Right cardiac atrium (tissue), 5 donors: ENCODE measurements at places on chromosomes 5 and 9.

DNA sequence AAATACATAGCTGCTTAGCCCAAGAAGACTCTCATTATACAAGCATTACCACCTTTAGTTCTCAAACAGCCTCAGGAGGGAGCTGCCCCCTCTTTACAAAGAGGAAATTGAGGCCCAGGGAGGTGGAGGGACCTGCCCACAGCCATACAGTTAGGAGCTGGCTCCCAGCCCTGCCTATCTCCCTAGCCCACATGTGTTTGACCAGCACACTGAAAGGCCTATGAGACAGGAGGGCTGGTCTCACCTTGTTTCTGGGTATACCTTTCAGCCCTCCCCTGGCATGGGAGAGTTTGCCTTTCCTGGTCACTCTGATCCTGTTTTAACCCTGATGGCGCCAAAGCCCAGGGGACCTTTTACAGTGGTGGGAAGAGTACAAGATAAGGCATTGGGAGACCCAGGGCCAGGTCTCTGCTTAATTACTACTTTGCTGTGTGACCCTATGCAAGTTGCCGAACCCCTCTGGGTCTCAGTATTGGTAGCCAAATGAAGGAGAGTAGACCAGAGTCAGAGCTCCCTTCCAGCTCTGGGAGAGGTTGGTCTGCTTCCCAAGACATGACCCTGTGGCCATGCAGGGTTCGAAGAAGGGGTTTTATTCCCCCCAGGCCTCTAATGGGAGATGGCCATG lies 60.9 kb upstream of the RPL26L1 start:
- peak; percentile 29 for DNase-seq

DNA sequence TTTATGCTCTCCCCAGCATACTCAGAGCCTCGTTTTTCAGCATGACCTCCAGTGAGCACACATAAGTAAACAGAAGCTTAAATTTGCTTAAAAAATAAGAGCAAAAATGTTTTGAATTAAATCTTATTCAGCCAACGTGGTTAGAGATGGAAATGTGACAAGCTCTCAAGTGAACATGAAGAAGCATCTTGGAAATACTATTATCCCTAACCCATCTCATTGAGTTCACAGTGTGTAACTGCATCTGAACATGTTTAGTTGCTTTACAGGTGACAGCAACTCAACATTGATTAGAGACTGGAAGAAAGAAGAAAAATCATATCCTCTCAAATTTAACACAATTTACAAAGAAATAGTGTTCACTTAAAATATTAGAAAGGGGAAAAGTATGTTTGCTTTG lies 1785.1 kb downstream of the MAT2B start:
- no peak for DNase-seq

DNA sequence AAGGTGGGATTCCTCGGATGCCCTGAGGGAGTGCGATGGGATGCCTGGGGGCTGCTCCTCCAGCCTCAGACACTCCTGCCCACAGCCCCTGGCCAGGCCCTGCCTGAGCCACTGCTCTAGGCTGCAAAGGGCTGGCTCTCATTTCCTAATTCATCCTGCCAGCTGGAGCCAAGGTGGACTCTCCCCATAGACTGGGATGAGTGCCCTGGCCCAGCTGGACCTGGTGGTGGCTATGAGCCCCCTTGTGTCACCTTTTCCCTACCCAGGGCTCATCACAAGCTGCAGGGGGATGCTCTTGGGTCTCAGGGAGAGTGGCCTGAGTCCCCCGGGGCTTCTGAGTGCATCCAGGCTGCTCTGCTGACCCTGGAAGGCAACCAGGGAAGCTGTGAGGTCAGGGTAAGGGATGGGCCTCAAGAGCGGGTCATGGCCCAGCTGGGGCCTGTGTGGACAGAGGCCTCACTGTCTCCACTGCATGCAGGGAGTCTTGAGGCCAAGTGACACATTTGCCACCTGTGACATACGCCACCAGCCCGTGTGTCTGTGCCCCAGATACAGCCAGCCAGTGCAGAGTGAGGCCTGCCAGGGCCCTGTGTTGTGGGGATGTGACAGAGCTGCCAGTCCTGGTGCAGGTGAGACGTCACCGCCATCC lies 102.7 kb upstream of the IER5L start:
- DNase-seq, result no peak

DNA sequence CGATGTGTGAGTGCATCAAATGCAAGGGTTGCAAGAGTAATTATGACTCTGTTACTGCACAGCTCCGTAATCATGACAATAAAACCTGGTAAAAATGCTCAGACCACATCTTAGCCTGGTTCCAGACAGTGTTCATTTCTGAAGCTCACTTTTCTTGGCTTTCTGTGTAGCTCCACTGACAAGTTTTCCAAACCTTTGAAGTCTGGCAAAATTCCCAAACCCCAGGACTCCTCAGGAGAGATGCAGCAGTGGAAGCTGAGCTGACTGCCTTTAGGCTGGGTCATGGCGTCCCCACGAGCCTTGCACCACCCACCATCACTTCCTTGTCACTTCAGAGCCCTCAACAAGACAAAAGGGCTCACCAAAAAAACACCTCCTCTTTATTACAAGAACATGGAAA lies 131.6 kb upstream of the TAS2R1 start:
- DNase-seq, result no peak

- DNase-seq, result no peak
Measured at GRCh38 chr5:92992073-92992472, 588.9 kb downstream of the NR2F1-AS1 start.

- no peak for DNase-seq
Measured at GRCh38 chr5:59097712-59098111, 514.8 kb downstream of the RAB3C start.

DNA sequence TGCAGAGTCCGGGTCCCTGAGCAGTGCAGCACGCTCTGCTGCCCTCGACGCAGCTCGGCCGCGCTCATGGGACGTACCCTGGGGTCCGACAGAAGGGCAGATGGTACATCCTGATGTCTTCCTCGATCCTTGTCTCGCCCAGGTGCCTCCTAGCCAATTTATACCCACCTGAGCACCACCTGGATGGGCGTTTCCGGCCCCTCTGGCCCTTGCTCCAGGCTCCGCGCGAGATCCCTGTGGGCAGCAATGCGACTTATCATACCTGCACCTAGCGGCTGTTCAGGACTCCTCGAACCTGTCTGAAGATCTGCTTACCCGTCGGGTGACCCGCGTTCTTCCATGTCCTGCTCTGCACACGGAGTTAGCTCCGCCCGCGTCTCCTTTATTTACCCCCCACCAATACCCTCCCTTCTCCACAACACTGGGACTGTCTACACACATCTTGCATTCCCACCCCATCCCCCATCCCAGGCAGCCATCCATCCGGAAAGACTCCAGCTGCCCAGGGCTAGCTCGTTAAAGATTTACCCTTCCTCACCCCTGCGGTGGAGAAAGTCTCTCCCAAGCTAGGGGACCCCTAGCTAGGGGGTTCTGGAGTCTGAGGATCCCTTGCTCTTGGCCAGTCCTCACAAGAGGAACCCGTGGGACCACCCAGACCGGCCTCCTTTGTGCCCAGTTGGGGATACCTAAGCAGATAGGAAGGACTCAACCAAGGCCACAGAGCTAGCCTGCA lies at the start of gene KIF12:
Gene KIF12, minus strand, starts transcription at position 357 of the 733 bp plus-strand sequence. Its CDS starts 16 bp downstream, at position 341.
- DNase-seq, result no peak

DNA sequence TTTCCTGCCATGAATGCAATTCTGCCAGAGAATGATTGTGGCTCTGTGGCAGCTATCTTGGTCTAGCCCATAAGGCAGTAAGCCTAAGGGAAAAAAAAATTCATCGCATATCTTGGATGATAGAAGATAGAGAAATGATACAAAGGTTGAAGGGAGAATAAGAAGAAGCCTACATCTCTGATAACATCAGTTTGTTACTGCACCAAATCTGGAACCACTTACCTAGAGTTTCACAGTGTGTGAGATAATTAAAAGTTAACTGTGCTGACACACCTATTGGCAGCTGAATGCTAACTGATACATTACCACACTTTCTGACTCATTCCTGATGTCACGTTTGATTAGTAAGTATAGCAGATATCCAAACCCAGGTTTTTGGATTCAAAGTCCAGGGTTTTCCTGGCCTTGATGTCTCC lies 91.6 kb upstream of the TAF11L2 start:
- DNase-seq, result no peak

- DNase-seq, result no peak
Measured at GRCh38 chr5:54944364-54944763, 41.0 kb downstream of the ESM1 start.

DNA sequence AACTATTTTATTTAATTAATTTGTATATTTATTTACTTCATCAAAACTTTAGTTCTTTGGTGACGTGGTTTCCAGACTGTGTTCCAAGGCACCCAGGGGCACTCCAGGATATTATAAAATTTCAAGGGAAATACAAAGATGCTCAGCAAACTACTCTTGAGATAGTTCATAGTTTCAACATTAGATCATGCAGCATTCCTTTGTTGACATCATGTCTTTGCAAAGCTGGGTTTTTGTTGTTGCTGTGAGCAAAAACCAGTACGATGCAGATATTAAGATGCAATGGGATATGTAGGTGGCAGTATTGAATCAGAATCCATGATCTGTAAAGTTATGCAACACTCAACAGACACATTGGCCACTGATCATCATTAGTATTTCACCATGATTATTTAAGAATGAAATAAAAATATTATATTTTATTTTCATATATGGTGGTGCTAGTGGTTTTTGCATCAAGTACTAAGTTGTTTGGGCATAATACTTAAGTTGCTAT lies 219.7 kb downstream of the ADCY2 start:
- no peak for DNase-seq

GRCh38 chr5:149654231-149654630 lies 72.9 kb downstream of the ARHGEF37 start:
- DNase-seq, result no peak

- peak; percentile 46 for DNase-seq
Measured at GRCh38 chr9:34346873-34347799, 17.8 kb downstream of the NUDT2 start.

DNA sequence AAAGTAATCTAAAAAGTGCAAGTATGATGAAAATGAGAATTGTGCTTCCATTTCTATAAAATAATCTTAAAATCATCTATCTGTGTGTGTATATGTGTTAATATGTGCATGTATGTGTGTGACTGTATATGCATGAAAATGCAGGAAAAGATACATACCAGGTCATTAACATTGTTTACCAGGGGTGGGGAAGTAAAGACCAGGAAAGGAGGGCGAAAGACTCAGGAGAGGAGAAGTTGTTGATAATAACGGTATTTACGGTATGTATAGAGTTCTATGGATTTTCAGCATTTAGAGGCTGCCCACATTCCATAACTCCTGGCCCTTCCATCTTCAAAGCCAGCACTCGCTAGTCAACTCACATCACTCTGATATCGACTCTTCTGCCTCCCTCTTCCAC lies 111.0 kb upstream of the SPDL1 start:
- no peak for DNase-seq

DNA sequence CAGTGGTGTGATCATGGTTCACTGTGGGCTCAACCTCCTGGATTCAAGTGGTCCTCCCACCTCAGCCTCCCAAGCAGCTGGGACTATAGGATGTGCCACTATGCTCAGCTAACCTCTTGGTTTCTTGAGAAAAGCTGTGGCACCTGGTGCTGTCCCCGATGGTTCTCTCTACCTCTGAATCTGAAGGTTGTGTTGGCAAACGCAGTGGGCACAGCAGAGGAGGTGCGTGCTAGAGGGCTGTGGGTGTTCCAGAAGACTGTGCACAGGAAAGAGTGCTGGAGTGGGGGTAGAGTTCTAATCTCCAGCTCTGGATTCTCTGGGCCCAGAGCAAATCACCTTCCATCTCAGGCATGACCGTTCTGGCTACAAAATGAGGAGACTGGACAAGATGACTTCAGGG lies 12.5 kb downstream of the RGS3 start:
- no peak for DNase-seq

DNA sequence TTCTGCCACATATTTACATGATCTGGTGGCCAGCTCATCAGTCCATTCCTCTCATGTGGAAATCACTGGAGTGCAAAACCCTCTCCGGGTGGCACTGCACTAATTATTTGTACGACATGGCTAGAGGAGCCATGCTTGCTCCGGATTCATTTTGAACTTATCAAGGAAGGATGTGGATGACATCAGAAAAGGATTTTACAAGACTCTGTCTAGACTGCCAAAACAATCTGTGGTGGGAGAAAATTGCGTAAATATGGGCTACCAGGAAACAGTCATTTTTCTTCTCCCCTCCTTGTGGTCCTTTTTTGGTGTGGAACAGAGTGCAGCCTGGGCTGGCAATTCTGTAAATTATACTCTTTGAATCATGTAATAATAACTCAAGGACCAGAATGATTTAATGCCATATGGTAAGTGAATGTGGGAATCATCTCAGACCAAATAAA lies 123.4 kb upstream of the IFNE start:
- no peak for DNase-seq

DNA sequence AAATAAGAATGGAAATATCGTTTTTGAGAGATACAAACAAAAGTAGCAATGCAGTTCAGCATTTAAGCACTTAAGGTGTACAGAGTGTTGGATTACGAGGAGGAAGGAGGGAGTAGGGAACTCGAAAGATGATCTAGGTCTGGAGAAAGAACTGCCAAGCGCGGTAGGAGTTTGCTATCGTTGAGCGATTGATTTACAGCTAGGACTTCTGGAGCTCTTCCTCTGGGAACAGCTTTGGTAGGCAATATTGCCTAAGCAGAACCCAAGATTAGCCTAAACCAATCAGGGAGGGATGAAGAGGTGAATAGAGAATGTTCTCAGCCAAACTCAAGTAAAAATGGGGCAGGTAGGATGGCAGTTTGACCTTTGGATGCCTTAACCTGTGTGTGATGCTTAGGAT lies 965 bp downstream of the CLTA start:
- DNase-seq, result no peak

DNA sequence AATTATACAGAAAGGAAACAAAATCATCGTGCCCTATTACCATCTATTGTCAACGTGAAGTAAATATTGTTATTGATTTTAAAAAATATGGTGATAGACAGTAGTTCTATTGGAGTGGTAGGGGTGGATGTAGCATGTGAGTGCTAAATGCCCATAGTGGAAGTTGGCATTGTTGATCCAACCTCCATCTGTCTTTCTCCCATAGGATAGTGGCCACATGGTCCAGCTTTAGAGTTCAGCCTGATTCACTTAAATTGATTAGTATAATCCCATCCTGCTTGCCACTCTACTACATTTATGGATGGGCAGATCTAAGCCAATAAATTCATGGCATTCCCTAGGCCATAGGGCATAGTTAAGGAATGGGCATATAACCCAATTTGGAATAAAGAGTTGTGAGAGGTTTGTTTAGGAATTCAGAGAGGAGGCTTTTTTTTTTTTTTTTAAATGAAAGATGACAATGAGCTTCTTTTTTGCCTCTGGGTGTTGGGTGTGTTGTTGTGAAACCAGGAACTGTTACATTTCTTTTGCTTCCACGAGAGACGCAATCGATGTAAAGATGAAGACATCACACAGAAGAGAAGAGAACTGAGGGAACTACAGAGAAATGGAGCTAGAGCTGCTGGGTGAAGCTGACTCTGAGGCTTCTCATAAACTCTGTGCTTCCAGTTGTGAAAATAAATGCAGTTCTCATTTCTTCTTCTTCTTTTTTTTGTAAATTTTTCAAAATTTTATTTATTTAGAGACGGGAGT lies 12.5 kb upstream of the CHD1 start:
- no peak for DNase-seq

GRCh38 chr9:131585375-131585774 lies 40.1 kb downstream of the PRRT1B start:
- DNase-seq, result no peak

- DNase-seq, result no peak
Measured at GRCh38 chr5:72149742-72150141, 42.5 kb downstream of the MAP1B start.

GRCh38 chr5:170571875-170572852 lies 68.3 kb downstream of the KCNIP1 start:
- no peak for DNase-seq
